Effector memory CD8-positive, alpha-beta T cell (primary cell): ENCODE measurements at places on chromosomes 2 and 18.

DNA sequence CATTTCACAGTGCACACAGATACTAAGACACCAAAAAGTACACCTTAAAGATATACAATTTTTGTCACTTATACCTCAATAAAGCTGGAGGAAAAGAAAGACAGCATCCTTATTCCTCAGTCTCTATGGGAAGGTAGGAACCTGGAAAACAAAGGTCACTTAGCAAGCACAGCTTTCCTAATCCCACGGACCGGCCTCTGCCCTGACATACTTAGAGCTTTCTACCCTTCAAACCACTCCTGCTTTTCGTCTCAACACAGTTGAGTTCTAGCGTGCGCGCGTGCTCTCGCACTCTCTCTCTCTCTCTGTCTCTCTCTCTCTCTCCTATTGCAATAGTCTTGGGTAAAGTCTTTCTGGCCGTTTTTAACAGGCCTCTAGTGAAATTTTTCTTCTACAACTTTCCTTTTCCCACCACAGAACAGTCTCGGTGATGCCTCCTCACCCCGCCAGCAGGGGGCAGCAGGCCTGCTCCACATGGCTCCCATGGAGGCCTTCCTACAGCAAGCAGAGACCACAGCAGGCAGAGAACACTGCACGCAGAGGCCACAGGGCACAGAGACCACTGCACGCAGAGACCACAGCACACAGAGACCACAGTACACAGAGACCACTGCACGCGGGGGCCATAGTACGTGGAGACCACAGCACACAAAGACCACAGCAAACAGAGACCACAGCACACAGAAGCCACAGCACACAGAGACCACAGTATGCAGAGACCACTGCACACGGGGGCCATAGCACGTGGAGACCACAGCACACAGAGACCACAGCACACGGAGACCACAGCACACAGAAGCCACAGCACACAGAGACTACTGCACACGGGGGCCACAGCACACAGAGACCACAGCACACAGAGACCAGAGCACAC lies 106.9 kb downstream of the FBXO15 start:
- peak; percentile 11 for DNase-seq

GRCh38 chr2:236485519-236485918 lies 84.1 kb upstream of the ACKR3 start:
- no peak for DNase-seq

DNA sequence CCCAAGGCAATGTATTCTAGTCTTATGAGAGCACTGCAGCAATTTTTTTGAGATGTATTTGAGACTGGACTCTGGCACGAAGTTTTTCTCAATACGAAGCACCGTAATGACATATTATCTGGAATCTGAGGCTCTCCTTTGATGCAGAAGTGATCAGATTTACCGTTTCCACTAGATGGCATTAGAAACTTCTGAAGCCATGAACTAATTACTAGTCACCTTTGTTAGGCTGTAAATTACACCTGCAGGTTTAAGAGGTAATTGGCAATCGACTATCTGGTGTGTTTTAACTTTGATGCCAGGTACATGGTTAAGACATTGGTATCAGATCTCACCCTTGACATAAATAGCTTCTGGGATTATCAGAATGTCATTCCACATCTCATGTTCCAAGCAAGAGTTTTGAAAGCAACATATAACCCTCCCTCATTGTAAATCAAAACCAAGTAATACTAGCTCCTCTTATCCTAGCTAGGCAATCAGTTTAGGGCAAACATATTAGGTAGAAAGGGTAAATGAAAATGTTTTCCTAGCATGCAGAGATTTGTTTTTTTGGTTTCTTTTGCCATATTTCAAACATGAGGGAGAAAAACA lies 254.6 kb upstream of the SPRED2 start:
- DNase-seq: no peak

- DNase-seq: no peak
Observed at GRCh38 chr2:178810422-178810821, 3.2 kb upstream of the TTN start.

DNA sequence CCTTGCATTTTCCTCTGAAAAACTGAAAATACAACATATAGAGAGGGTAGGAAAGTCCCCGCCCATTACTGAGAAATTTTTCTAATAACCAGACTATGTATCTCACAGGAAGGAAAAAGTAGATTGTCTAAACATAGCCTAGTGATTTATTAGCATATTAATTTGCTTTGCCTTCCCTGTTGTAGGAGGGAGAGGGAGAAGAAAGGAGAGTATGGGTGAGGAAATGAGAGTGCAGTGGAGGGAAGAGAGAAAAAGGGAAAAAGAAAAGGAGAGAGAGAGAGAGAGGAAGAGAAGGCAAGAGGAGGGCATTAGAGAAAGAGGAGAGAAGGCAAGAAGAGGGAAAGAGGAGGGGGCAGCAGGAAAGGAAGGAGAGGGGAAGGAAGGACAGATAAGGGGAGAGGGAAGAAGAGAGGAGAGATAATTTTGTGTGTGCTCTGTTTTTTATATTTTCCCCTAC lies 3.6 kb upstream of the KYNU start:
- no peak for DNase-seq
